ENCODE measurements at places on chromosomes 1 and 21.

- DNase-seq = no peak
These were observed 25.5 kb downstream of the EVI5 start for GRCh38 chr1:92759361-92759760.

DNA sequence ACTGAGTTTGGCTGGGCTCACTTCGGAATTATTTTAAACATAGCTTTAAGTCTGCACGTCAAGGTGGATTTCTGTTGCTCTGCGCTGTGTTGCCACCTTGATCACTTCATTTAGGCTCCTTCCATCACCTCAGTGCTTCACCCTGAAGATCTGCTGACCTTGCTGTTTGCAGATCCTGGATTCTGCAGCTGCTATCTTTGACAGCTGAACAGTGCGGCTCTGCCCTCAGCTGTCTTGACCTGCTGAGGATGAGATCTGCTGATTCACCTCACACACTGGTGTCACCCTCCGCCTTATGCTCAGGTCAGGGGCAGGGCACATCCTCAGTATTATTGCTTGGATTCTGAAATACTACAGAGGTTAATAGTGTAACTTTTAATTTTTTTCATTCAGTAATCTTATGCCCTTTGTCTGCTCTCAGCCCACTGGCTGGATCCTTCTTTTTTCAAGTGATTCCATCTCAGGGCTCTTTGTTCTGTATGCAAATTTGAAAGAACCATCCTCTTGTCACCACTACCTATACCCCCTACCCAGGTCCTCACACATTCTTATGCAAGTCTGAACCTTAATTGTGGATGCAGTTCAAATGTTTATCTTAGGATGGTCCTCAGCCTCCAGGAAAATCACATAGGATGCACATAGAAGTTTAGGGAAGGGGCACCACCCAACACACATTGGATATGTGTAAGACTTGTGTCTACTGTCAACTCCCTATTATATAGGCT is 364.0 kb downstream of the OLFM3 start:
- DNase-seq = no peak

DNA sequence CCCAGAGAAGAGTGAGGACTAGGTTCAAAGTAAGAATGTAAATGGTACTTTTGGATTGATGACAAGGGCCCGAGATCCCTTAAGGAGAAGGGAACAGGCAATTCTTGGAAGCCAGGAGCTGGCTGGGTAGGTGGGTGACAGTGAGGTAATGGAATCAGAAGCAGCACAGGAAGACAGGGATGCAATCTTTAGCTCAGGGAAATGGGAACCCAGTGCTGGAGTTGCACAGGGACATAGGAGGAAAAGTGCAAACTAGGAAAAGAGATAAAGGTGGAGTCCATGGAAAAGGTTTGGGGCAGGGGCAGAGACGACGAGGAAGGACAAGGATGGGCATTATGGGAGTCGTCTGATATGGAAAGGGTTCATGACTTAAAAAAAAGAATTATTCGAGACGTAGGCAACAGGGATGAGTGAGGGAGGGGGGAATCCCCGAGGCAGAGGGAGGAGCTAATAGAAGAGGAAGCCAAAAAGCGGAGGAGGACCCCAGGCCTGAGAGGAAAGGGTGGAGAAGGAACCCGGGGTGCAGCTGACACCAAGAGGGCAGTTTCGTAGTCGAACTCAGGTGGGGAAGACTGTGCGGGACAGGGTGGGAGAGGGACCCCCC is 495 bp downstream of the PI4KB start:
- DNase-seq = peak; percentile 76

DNA sequence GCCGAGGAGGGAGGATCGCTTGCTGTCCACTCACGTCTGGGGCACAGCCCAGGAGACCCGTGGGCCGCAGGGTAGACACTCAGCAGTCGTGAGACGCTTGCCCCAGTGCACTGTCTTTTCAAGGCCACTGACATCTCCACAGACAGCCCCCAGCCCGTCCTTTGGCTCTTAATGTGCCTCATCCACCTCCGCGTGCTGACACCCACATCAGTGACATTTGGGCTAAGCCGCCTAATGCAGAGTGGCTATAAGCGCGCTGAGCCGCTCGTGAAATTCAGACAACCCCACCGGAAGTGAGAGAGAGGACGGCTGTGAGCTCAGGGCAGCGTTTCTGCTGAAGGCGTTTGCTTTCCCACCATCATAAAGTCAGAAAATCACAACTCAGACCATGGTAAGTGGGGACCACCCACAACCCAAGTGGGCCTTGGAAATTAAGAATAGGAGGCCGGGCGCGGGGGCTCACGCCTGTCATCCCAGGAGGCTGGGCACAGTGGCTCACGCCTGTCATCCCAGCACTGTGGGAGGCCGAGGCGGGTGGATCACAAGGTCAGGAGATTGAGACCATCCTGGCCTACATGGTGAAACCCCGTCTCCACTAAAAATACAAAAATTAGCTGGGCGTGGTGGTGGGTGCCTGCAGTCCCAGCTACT is 8.4 kb downstream of the SLC35E2B start:
- no peak for DNase-seq

DNA sequence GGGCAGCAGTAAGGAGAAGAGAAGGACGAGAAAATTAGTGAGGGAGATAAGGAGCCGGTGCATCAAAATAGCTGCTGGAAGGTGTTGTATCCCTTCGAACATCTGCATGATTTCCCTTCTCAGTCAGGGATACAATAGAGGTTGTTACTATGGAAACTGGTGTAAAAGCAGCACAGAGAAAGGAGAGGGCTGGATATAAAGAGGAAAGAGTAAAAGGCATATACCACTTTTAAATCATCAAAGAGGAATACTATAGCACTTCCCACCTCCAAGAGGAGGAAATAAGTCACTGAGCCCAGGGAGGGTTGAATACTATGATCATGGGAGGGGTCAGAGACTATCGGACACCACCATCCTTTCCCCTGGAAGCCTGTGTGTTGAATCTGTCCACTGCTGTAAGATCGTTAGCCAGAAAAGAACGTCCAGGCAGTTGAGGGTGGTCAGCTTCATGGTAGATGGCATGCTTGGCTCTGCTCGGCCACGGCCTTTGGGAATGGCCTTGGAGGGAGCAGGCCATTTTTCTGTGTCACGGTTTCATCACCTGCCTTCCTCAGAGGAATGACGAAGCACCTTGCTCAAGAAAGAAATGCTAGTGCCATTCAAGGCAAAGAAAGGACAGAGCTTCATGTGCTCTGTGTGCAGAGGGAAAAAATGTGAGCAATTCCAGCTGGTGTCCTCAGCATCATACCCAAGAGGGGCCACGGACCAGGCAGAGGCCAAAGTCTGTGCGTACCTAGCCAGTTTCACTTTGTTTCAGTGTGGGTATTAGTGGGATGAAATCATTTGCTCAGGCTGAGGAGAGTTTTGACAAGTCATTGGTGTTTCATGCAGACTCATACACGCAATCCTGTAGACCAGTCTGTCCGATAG is 64.2 kb downstream of the IRF2BP2 start:
- DNase-seq = no peak

DNA sequence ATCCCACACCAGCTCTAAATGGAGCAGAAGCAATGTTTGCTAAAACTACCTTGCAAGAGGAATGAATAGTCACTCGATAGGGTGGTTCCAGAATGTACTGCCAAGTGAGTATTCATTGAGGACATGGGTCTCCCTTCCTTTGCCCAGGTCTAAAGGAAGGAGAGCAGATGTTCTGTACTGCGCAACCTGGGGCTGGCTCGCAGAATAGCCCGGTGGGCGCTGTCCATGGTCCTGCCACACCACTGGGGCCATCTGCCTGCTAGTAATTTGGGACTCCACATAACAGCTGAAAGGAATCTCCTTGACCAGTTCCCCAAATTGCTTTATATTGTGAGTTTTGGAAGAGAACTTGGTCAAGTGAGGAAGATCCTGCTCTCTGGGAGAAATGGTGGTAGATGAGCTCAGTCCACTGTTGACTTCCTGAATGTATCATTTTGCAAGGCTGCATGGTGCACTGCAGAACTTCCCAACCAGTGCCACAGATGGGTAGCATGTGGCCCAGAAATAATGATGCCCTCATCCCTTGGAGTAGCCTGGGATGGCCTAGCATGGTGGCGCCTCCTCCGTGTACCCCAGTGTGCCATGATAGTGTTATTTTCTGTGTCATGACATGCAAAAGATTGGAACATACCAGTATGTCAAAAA is 5.7 kb downstream of the SLC6A17 start:
- DNase-seq = peak; percentile 26

- no peak for DNase-seq
These were observed 24.7 kb downstream of the TNFRSF9 start for GRCh38 chr1:7915826-7916500.

DNA sequence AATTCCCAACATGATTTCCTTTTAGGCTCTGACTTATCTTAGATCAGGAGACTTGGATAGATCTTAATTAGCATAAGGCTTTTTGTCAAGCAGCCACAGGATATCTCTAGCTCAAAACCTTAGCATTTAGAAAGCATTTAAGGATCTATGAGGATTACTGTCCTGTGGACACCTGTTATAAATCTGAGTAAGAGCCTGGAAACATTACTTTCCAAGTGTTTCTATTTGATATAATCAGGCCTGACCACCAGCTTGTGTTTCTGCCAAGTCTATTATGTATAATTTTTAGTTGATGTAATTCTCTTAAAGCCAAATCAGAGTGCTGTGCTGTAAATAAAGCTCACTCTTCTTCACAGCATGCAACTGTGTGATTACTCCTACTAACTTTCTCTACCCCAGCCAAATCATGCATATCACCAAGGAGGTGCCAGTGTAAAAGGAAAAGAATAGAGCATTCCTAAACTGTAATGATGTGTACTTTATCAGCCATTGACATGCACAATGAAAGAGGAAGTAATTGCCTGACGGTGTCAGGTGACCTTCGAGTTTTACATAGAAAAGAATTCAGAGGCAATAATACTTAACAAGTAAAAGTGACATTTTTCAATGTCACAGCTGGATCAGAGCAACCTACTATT is 309.9 kb upstream of the PRMT6 start:
- DNase-seq = no peak

- no peak for DNase-seq
These were observed 19.3 kb upstream of the PTAFR start for GRCh38 chr1:28195780-28196179.

DNA sequence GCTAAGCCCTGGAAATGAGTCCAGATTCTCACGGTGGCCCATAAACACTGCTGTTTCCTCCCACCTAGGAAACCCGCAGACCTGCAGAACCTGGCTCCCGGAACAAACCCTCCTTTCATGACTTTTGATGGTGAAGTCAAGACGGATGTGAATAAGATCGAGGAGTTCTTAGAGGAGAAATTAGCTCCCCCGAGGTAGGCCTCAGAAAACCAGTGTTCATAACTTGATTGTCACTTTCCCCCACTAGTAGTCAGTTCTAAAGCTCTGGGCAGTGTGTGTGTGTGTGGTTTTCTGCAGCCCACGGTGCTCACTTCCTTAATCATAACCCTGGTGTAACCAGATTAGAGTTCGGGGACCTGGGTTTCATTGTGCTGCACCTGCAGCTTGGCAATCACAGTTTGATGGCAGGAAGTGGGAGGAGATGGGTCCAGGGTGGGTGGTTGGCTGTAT is 39.1 kb downstream of the CLIC6 start:
- peak; percentile 1 for DNase-seq

DNA sequence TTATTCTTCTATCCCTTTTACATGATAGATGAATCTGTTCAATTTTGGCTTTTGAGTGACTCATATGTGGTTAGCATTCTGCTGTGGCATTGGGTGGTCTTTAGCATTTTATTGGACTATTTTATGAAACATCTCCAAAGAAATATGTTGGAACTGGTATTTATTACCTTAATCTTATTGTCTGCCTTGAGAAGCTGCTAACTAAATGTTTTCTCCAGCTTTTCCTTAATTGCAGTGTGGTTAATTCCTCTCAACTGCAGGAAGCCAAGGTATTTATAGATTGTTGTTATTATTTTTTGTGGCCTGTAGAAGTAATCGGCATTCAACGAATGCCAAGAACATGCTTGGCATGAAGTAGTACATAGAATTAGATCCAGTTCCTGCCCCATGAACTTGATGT is 64.1 kb downstream of the NOS1AP start:
- no peak for DNase-seq

- DNase-seq = no peak
These were observed 7.0 kb downstream of the MRPL9 start for GRCh38 chr1:151756291-151756690.

DNA sequence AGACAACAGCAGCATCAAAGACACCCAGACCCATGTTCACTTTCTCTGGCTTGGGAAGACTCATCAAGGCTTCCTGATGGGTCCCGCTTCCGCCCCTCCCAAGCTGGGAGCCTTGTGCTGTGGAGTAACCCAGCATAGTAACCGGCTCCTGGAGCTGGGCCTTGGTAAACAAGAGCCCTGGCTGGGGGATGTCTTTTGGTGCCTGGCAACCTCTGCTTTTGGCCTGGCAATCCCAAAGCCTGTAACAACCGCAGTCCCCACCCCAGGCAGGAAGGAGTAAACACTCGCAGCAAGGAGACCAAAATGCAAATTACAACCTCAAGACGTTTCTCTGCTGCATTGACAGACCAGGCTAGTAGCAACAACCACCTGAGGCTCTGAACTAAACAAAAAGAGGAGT is 16.9 kb upstream of the THRAP3 start:
- DNase-seq = no peak

GRCh38 chr21:38323721-38324531 is 67.1 kb downstream of the KCNJ15 start:
- peak; percentile 84 for DNase-seq

DNA sequence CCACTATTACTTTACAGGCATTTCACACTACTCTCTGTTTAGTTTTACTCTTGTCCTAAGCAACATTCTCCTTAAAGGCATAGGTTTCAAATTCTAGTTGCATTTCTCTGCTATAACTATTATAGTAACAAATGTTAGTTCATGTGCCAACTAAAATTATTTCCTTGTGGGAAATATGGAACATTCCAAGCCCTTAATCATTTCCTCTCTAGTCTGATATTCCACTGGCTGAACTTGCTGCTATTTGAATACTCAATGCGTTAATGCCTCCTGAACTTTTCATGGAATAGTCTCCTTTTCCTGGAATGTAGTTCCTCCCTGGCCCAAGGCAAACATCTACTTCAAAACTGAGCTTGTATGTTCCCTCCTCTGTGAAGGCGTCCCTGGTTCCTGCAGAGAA is 19.3 kb upstream of the TBX19 start:
- DNase-seq = no peak

DNA sequence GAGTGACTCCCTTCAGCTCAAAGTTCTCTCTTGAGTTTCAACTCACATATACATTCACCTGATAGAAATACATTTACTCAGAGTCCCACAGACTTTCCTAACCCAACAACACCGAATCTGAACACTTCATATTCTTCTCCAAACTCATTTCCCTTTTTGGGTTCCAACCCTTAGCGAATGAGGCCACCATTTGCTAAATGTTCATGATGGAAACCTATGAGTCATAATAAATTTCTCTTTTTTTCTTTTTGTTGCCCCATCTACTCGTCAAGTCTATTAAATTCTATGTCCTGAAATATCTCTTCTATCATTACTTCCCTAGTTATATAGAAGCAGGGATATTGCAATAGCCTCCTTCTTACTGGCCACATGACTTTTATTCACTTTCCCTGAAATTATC is 100.1 kb downstream of the HLX start:
- DNase-seq = no peak
